Natural killer cell (primary cell): ENCODE measurements at places on chromosomes 16 and 17. TPM values are rescaled to one million over a fixed set of nuclear protein-coding genes. Genes with fewer than 3 reads are reported as not detected.

The KIF1C gene
- 28.6 TPM for total RNA-seq

DNA sequence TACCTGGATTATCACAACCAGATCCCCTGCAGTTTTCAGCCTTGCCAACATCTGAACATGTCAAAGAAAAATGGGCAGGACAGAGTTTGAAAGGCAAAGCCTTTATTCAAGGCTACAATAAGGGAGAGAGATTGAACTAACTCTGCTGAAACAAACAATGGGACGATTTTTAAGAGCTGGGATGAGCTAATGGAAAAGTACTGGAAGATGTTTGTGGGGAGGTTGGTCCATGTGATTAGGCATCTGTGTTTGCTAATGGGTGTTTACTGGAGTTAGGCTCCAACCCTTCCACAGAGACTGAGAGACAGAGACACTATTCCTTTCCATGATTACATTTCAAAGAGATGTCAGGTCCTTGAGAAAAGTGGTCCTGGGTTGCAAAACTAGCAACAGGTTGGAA is 35.0 kb upstream of the HSBP1 start:
- H3K27me3 ChIP-seq = no peaks in the 10 kb centered on the region
- no peak for DNase-seq
- H3K27ac ChIP-seq = no peak overlapping the region
- no peaks in the 10 kb centered on the region for H3K36me3 ChIP-seq

The TPSAB1 gene
- not detected for total RNA-seq

- H3K27me3 ChIP-seq = peaks cover 65% of the 10 kb centered on the region
- H3K4me1 ChIP-seq = peaks cover 28% of the 10 kb centered on the region
Measured at GRCh38 chr17:48630009-48630924, 4.1 kb upstream of the HOXB9 start.

DNA sequence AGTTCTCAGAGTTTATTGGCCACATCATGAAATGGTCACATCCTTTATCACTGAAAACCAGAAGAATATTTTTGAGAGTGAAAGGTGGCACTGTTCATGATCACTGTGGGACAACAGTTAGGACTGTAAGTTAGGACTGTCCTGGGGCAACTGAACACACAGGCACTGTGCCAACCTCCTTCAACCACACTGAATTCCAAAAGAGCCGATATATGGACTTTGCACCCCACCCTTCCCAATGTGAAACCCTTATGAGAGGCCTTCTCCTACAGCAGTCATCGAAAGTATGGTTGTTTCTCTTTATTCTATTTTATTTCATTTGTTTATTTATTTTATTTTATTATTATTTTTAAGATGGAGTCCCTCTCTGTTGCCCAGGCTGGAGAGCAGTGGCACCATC is 353.5 kb downstream of the TOX3 start:
- no peaks in the 10 kb centered on the region for H3K27me3 ChIP-seq
- H3K4me3 ChIP-seq = no peak overlapping the region
- no peak overlapping the region for H3K27ac ChIP-seq
- H3K4me1 ChIP-seq = no peaks in the 10 kb centered on the region
- no peaks in the 10 kb centered on the region for H3K36me3 ChIP-seq
